CD4-positive, alpha-beta T cell treated with Interleukin-21 for 1 hour (primary cell): ENCODE measurements at places on chromosomes 7 and 10.

GRCh38 chr7:151198945-151199848, 11.1 kb downstream of the H2BK1 start:
- DNase-seq, result no peak

- no peak for DNase-seq
These were observed 121.5 kb downstream of the ITIH5 start for GRCh38 chr10:7545261-7545660.

DNA sequence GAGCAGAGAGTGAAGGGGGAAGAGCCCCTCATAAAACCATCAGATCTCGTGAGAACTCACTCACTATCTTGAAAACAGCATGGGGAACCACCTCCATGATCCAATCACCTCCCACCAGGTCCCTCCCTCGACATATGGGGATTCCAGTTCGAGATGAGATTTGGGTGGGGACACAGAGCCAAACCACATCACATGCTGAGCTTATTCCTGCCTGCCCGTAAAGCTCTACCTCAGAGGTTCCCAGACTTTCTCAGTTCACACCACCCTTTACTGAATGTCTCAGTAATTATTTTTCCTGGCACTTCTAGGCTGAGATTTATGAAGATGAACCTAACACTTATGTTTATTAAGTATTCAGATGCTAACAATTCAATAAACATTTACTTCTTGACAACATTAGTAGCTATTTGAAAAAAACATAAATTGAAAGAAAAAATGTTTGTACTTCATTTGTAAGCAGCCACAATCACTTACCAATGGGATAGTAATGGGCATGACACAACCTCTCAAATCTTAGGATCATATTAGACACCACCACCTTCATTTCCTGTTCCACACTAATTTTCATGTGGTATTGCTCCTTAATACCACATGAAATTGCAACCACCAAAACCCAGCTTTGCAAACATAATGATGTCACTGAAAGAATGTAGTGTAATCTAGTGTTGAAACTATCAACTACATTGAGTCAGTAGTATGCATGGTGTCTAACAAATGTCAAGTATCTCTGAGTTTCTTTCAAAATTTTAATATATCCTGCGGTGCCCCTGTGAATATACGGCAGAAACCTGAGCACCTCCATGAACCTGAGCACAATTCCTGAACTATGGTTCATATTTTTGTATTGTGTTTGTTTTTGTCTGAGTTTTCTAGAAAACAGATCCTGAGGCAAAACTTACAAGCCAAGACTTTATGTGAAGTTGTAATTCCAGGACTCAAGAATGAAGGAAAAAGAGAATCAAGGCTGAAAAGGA, 4.5 kb upstream of the DGKI start:
- DNase-seq, result no peak

DNA sequence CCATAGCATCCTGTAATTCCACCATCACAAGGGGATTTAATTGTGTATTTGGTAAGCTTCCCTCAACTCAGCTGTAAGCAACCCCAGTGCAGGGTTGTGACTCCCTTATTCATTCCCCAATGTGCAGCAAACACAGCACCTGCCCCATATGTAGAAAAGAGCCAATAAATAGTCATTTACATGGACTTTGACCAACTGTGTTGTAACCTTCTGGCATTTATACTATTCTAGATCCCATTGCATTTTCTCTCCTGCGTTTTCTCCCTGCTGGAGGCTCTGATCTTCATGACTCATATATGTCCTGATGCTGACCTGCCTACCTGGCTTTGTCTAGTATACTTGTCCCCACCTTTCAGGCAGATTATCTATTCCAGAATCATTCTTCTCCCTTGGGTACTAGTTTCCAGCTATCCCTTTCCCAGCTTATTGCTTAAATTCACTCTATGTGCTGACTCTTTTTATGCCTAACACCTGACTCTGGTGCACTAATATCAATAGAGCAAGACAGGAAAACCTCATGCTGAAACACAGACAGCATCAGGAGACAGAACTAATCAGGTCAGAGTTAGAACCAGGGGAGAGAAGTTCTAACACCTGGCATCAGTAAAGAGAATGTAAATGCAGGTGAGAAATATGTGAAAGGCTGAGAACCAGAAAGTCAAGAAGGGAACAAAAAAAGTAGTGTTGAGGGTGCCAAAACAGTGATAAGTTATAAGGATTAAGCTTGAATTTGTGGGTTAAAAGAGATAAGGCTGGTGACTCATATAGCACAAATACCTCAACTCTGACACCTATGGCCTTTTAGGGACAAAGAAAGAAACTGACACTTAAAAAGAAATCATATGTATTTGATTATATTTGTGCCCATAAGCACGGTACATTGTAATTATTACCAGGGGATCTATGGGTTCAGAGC, 402.7 kb downstream of the IPMK start:
- no peak for DNase-seq

DNA sequence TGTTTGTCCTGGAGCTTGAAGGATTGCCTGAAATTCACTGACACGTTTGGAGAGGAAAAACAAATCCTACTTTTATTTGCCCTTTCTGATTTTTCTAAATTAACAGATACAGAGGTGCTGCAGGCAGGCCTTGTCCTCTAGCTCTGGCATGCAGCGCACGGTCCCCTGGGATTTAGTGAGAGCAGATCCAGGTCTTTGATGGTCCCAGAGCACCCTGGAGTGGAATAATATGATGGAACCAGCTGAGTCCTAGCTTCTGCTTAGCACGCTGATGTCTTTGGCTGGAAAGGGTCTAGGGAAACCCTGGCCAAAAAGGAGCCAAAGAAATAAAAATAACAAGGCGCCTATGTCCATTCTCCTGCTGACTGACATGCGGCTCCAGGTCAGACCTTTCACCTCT, 40.5 kb downstream of the C10orf120 start:
- DNase-seq, result no peak

- no peak for DNase-seq
These were observed 22.7 kb downstream of the RAMP3 start for GRCh38 chr7:45180084-45180986.

GRCh38 chr7:8560501-8560900, 127.1 kb downstream of the NXPH1 start:
- no peak for DNase-seq

DNA sequence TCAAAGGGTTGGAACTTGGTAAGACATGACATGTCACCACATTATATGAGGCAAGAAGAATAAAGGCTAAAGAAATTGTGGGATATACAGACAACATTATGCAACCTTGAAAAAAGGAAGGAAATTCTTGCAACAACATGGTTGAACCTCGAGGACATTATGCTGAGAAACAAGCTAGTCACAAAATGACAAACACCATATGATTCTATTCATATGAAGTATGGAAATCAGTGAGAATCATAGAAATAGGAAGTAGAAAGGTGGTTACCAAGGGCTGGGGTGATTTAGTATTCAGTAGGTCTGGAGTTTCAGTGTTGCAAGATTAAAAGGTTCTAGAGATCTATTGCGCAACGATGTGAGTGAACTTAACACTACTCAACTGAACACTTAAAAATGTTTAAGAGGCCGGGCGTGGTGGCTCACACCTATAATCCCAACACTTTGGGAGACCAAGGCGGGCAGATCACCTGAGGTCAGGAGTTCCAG, 126.9 kb upstream of the TBX20 start:
- DNase-seq, result peak; percentile 4

DNA sequence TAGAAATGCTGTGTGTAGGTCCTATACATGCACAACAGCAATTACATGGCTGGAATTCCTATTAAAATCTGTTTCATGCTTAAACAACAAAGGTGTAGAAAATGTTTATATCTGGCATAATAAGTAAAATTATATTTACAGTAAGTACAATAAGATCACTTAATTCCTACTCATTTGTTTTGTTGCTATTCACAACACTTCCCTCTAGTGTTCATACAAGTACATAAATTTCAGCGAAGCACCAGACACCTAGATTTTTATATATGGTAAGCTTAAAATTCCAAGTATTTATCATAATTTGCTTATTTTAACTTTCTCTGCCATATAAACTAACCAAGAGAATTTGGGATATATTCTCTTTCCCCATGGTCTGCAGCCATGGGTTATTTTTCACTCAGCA, 51.8 kb upstream of the ANK3 start:
- DNase-seq, result no peak

- DNase-seq, result peak; percentile 12
These were observed 71.4 kb downstream of the NEURL1 start for GRCh38 chr10:103564776-103565520.

- DNase-seq, result no peak
These were observed 32.8 kb downstream of the PPP1R9A start for GRCh38 chr7:94940241-94940640.

- no peak for DNase-seq
These were observed 44.4 kb downstream of the LRRC4 start for GRCh38 chr7:127986581-127987521.

GRCh38 chr7:128271471-128271941, 30.4 kb downstream of the LEP start:
- no peak for DNase-seq

- DNase-seq, result no peak
These were observed 302.1 kb upstream of the IMMP2L start for GRCh38 chr7:111864291-111864976.

- no peak for DNase-seq
These were observed 19.6 kb upstream of the EFCAB10 start for GRCh38 chr7:105600720-105601550.

DNA sequence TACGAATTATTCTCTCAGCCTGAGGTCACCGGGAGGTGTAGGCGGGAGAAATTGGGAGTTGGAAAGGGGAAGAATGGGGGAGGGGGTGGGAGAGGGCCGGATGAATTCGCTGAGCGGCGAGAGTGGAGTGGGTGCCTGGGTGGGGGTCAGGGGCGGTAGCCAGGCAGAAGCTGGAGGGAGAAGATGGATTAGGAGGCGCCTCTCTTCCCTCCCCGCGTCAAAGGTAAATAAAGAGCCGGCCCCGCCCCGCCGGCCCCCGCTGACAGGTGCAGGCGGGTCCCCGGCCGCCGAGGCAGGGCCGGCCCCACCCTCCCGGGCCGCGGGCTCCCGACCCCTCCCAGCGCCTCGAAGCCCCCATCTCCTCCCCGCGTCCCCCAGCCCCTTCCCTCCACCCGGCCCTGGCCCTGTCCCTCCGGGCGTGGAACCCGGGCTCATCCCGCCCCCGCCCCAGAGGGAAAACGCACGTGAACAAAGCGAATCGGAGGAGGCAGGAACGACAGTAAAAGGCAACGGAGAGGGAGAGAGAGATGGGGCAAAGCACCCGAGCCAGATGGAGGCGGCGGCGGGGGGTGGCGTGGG, 872 bp downstream of the FAM131B start:
- DNase-seq, result no peak

DNA sequence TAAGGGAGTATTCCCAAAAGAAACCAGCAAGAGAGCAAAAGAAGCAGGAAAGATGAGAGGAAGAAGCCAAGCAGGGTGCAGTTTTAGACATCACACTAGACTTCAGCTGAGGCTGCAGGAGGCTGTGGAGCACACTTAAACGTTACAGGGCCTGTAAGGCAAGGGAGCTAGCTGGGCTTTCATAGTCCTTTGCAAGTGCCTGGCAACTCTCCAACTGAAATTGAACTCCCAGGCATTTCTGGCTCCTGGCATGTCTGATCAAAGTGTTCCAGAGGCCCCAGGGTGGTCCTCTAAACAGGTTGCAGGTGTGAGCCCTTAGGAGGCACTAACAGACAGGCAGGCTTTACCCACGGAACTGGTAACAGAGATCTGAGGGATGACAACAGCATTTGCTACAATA, 750.2 kb downstream of the XPNPEP1 start:
- DNase-seq, result no peak

- no peak for DNase-seq
These were observed 2.0 kb upstream of the TSPAN14 start for GRCh38 chr10:80452069-80452468.

DNA sequence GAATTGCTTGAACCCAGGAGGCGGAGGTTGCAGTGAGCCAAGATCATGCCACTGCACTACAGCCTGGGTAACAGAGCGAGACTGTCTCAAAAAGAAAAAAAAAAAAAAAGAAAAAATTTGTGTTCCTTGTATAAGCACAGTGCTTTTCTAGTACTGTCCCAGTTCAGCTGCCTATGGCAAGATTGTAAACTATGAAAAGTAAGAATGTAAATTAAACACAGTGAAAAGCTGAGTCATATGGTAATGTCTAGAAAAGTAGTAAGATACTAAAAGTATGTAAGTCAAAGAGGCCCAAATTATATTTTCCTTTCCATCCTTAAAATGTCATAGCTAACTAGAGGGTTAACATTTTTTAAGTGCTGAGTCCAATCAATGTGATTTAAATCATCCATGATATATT, 42.8 kb downstream of the RBM20 start:
- no peak for DNase-seq

DNA sequence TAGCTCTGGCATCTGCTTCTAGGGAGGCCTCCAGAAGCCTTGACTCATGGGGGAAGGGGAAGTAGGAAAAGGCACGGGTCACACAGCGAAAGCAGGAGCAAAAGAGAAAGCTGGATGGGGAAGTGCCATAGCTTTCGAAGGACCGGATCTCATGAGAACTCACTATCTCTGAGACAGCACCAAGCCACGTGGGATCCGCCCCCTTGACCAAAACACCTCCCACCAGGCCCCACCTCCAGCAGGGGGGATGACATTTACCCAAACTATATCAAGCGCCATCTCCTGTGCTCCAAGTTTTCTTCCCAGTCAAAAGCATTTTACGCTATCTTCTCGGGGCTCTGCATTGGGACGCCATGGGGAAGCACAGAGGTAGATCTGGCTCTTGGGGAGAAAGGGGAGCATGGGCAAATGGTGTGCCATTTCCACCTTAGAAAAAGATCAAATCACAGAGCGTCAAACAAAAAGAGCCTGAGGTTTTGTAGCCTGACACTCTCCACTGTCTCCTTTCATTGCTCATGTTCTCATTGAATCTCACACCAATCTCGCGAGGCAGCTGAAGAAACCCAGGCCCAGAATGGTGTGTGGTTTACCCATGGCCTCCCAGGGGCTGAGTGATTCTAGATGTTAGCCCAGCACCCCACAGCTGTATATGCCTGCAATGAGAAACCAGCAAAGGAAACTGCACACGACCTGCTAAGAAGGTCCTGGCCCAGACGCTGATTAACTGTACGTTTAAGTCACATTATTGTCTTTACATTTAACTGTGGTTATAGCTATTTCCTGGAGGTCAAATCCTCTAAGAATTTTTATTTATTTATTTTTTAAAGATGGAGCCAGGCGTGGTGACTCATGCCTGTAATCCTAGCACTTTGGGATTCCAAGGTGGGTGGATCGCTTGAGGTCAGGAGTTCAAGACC, 8.1 kb upstream of the OLAH start:
- no peak for DNase-seq

DNA sequence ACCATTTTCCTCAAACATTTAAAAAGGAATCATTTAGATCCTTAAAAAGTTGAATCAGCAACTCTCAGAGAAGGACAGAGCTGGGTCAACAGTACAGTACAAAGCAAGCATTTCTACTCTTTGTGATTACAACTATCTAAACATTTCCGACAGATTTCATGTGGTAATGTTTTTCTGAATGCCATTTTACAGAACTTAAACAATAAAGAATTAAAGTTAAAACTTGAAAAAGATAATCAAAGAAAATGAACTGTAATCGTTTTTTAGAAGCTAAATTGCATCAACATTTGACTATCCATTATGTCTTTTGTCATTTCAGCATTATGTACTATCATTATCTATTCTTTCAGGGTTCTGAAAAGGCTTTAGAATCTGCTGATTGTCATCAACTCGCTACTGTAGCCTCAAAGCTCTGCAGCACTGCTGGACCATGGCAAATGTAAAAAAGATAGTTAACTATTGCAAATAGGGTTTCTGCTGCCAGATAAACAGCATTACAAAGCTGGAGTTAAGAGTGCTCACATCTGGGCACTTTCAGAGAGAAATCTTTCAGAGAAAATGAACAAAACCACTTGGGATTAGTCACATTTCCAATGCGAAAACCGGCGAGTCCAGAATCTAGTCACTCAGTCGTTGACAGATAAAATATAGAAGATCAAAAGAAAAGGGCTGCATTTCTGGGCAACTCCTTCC, 160.4 kb upstream of the LAMB4 start:
- DNase-seq, result no peak

- no peak for DNase-seq
These were observed 101.9 kb upstream of the NPS start for GRCh38 chr10:127447197-127447596.
